ENCODE measurements at places on chromosomes 12 and 14.

DNA sequence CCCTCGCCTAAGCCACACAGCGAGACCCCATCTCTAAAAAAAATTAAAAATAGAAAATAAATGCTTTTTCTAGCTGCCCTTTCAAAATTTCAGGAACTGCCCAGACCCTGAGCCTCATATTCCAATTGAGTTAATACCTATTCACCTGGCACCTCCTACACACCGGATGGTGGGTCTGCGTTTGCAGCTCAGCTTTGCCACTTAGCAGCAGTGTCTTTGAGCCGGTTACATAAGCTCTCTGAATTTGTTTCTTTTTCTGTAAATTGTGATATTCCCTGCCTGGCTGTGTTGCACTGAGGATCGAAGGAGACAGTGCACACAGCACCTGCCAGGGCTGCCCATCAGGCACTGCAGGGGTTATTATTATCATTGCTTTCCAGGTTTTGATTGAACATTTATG, 125.6 kb downstream of the EML1 start:
- peak; percentile 35 for DNase-seq

DNA sequence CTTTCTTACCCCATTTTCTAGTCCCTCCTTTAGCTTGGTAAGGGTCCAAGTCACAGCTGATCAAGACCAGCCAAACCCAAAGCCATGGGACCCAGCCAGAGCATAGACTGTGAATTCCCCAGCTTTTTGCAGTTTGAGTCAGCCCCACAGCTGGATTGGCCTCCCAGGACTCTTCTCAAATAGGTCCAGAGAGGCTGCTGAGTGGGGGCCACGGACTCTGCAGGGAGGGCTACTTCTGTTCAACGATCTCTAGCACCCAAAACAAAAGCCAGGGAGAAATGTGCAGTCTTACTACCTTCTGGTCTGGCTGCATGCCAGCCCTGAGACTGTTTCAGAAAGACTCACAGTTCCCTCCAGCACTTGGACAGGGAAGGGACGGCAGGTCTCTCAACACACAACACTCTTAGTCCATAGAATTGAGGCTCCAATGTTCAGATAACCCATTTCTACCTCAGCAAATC, 1.6 kb downstream of the VDR start:
- no peak for DNase-seq

DNA sequence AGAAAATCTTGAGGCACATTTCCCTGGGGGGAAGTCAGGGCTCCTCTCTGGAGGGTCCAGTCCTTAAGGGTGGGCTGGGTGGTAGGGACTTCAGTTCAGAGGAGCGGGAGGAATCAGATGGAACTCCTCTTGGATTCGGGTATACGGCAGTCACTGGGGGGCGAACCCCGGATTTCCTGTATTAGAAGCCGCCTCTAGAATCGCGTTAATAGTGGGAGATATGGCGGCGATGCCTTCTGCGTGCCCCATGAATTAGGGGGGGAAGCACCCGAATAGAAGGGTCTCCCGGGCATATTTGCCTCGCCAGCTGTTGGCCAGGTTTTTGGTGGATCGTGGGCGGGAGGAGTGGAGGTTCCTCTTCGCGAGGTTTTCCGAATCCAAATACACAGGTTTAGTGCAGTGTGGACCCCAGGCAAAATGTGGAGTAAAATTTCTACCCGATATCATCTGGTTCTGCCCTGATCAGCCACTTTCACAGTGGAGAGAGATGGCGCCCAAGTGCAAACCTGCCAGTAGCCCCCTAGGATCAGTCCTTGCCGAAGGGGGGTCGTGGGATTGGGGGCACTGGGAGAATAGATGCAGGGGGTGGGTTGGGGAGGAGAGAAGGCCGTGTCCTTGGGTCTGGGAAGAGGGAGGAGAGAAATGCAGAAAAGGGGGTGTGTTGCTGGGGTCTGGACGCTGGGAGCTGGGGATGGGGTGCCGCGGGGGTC, 628 bp downstream of the MEG3 start:
- no peak for DNase-seq

- no peak for DNase-seq
Measured at GRCh38 chr12:40103043-40103442, 2.8 kb downstream of the SLC2A13 start.

GRCh38 chr14:70907176-70907995, at the start of gene PCNX1:
Gene PCNX1, plus strand, starts transcription at chr14:70907459. Its CDS starts 392 bp downstream, at chr14:70907851.
- DNase-seq: peak; percentile 95

- no peak for DNase-seq
Measured at GRCh38 chr12:68538726-68539614, 71.7 kb upstream of the RAP1B start.

DNA sequence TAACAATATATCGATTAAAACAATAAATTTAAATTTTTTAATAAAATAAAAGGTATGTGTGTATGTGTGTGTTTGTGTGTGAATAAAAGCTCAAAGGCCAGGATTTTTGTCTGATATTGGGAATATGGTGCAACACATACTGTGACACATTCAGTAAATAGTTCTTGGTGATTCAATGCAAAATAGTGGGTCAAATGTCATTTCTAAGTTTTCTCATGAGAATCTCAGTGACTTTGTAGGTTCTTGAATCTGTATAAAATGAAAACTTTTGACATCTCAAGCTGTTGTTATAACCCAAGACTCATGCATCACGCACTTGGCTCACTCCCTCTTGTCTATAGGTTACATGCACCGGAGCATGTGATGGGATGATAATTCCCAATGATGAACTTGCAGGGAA, 16.2 kb upstream of the MED6 start:
- no peak for DNase-seq

- no peak for DNase-seq
Measured at GRCh38 chr12:39553476-39553875, 66.1 kb downstream of the ABCD2 start.

GRCh38 chr14:32121536-32121935, 44.4 kb downstream of the ARHGAP5 start:
- DNase-seq: no peak

DNA sequence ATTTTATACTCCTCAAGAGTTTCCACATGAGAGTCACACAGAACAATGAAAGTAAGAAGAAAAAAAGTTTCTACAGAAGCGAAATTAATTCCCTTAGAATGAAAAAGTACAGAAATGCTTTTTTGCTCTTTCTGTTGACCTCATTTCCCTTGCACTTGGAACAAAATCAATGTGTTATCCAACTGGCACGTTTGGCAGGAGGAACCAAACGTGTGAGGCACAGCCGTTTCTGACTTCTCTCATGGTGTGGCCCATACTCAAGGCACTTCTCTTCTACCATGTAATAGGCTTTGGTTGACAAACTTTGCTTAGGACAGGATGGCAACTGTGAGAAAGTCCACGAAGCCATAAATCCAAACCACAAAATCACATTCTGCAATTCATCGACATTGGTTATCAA, 297.0 kb downstream of the FUT8 start:
- no peak for DNase-seq

DNA sequence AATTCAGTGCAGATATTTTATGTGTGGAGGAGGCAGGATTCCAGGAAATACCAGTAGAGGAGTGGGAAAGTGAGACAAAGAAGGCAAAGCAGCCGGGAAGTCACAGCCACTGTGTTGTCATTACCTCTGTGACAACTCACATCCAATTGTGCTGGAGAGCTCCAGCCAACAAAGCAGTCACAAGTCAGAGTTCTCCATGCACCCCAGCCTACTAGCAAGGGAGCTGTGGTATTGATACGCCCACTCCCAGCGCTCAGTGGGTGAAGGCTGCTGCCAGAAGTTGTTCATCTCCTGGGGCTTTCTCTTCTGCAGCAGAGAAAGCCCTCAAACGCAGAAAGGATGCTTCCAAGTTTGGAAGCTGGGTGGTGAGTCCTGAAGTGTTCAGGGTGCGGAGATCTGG, 93.9 kb downstream of the DICER1 start:
- DNase-seq: peak; percentile 37

- no peak for DNase-seq
Measured at GRCh38 chr12:30067146-30067545, 283.4 kb upstream of the TMTC1 start.

GRCh38 chr12:129629901-129630300, 273.9 kb downstream of the TMEM132D start:
- DNase-seq: no peak

DNA sequence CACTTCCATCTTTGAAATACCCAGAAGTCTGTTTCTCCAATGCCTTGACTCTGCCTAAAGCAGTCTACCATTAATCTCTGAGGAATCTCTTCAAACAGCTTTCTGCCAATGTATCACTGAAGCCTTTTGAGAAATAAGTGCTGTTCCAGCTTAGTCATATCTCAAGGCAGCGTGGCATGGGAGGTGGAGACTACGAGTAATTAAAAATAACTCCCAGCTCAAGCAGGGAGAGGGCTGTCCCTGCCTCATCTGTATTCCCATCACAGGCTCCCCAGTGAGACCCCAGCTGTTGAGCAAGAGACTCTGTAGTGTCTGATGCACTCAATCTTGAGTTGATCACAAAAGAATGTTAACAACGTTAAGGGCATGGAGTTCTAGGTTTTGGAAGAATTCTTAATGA, 700.6 kb downstream of the DIO2 start:
- DNase-seq: no peak

DNA sequence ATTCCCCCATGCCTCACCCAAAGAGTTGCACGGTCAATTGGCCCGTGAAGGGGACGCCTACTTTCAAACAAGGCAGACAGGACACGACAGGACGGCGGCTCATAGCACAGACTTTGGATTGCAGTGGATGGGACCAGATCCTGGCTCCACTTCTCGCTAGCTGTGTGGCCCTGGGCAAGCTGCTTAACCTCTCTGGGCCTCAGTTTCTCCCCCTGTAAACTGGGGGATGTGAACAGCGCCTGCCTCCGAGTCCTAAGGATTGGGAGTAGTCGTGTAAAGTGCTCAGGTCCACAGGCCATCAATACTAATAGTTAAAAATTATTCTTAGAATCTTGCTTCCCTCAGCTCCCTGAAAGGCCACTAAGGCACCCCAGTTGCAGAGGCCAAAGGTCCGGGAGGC, 13.1 kb downstream of the RHOF start:
- no peak for DNase-seq

- no peak for DNase-seq
Measured at GRCh38 chr14:72965249-72965648, 39.0 kb downstream of the DCAF4 start.

DNA sequence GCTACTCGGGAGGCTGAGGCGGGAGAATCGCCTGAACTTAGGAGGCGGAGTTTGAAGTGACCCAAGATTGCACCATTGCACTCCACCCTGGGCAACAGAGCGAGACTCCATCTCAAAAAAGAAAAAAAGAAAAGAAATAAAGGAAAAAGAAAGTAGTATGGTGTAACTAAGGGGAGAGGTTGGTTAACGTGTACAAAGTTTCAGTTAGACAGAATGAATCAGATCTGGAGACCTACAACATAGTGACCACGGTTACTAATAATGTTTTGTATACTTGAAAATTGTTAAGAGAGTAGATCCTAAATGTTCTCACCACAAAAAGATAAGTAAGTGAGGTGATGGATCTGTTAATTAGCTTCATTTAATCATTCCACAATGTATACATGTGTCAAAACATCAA, 1208.8 kb downstream of the VRK1 start:
- DNase-seq: no peak

- no peak for DNase-seq
Measured at GRCh38 chr12:5768581-5769196, 176.4 kb downstream of the ANO2 start.

- no peak for DNase-seq
Measured at GRCh38 chr14:70188322-70188658, 461 bp downstream of the SLC8A3 start.

DNA sequence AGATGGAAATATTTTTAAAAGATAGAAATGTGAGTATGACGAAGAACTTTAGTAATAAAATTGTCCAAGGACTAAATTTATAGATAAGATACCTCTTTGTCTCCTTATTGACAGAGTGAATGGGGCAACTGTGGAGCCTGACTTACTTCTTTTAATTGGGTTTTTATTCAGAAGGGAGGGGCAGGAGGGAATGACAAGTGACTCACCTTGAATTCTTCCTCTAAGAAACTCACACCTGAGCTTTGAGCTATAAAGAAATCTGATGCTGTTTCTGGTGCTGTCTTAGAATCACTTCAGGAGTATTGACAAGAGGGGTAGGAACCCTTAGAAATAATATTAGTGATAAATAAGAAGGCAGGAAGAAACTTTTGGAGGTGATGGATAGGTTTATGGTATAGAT, 951 bp downstream of the NR1H4 start:
- DNase-seq: no peak

DNA sequence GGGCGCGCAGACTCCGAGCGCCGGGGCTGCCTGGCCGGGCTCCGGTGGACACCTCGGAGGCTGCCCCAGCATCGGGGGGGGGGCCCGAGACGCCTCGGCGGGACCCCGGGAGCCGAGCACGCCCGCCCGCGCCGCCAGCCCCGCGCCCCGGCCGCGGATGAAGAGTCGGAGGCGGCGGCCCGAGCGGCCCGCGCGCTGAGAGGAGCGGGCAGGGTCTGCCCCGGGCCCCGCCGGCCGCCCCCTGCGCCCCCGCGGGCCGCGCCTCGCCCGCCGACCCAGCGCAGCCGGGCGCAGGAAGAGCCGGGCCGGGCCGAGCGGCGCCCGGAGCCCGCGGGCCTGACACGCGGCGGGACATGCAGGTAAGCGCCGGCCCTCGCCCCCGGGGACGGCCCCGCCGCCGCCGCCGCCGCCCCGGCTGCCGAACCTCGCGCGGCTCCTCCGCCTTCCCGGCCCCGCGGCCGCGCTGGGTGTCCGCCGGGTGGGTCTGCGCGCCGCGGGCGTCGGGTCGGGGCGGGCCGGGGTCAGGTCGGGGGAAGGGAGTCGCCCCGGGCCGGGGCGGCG, 63.7 kb downstream of the FBXL14 start:
- peak; percentile 41 for DNase-seq

- DNase-seq: no peak
Measured at GRCh38 chr12:45774508-45775162, 45.1 kb downstream of the ARID2 start.

DNA sequence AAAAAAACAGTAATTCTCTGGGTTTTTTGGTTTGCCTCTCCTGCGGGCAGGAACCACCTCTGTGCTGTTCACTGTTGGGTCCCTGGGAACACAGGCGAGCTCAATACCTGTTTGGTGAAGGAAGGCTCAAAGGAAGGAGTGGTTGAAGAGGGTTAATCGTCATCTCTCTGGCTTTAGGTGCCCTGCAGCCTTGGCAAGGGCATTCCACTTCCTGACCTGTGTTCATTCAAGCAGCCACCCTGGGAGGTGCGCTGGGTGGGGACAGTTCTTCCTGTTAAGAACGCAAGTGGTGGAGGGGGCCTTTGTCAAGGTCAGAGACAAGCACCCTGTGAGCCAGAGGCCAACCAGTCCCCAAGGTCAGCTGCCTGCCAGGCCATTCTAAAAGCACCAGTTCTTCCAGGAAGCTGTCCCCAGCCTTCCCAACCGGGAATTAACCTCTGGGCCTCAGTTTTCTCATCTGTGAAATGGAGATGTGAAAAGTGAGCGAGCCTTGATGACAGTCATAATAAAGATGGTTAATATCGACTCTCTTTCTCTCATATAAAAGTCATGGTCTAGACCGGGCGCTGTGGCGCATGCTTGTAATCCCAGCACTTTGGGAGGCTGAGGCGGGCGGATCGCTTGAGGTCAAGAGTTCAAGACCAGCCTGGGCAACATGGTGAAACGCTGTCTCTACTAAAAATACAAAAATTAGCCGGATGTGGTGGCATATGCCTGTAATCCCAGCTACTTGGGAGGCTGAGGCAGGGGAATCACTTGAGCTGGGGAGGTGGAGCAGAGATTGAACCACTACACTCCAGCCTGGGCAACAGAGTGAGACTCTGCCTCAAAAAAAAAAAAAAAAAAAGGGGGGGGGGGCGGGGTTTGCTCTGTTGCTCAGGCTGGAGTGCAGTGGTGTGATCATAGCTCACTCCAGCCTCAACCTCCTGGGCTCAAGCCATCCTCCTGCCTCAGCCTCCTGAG, 6.1 kb downstream of the RHOF start:
- no peak for DNase-seq

GRCh38 chr14:55846826-55847446, 266.9 kb downstream of the KTN1 start:
- no peak for DNase-seq
